ENCODE measurements at places on chromosomes 6 and 20.

- no peak for DNase-seq
These were observed 76.5 kb downstream of the SPTLC3 start for GRCh38 chr20:13085275-13085674.

DNA sequence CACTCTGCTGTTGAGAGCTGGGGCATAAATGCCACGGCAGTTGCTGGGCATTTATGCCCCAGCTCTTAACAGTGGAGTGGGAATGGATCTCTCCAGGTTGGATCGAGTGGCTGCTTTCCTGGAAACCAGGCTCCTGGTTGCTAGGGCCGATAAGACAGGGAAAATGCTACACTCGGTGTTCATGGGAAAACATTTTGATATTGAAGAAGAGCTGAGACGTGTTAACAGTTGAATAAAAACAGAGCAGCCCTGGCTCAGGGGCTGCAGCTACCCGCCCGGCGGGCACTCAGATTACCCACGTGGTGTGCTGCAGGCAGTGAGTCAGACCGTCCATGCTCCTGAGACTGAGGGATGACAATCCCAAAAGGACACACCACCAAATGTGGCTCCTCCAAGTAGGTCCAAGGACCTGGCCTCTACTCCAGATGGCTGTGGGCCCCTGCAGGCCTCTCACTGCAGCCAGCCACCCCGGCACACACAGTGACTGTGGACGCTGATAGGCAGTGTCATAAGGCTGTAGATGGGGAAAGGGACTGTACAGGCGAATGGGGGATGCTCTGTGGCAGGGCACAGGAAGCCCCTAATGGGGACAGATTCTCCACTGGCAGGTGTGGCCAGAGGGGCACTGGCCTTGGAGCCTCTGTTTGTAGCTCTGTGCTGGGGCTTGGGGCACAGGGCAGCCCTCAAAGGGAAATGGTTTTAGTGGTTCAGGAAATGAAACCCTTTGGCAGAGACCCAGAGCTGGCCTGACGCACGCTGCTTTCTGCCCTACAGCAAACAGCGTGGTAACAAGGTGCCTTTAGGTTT lies 237.8 kb downstream of the LY86 start:
- DNase-seq: no peak

GRCh38 chr20:32208499-32209154 lies 947 bp downstream of the POFUT1 start:
- no peak for DNase-seq

- no peak for DNase-seq
These were observed 82.2 kb downstream of the CDYL start for GRCh38 chr6:4858194-4859015.

GRCh38 chr6:144008846-144009245 lies 787 bp upstream of the PLAGL1 start:
- no peak for DNase-seq

GRCh38 chr20:4064144-4064909 lies 49.0 kb upstream of the RNF24 start:
- peak; percentile 14 for DNase-seq

All from NCI-H526 (cell line).